ENCODE measurements at places on chromosomes 2 and 18.

- DNase-seq, result no peak
- no peak overlapping the region for H3K4me3 ChIP-seq
- H3K27me3 ChIP-seq, result no peaks in the 10 kb centered on the region
- no peaks in the 10 kb centered on the region for H3K36me3 ChIP-seq
- peaks cover 12% of the 10 kb centered on the region for H3K4me1 ChIP-seq
These were observed 37.4 kb downstream of the CHN1 start for GRCh38 chr2:174967691-174968260.

- no peak overlapping the region for H3K4me3 ChIP-seq
- H3K4me1 ChIP-seq, result peaks cover 4% of the 10 kb centered on the region
- H3K36me3 ChIP-seq, result no peaks in the 10 kb centered on the region
These were observed 137.8 kb upstream of the RND3 start for GRCh38 chr2:150625303-150625702.

DNA sequence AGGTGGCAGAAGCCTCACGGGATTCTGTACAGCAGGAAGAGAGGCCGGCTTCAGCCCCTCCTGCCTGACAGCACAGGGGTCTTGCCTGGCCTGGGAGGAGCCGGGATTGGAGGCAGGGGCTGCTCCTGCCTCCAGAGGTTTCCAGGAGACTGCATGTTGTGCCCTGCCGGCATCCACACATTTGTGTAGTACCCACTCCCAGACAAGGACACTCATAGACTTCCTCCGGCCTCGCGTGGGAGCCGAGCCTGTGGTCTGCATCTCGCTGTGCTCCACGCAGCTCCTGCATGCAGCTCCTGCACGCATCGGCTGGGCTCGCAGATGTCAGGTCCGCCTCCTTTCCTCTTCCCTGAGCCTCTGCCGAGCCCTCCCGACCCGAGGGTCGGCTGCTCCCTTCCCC, 34.7 kb downstream of the TPO start:
- H3K27me3 ChIP-seq, result peaks cover 8% of the 10 kb centered on the region
- no peak overlapping the region for H3K27ac ChIP-seq
- no peaks in the 10 kb centered on the region for H3K36me3 ChIP-seq
- no peak overlapping the region for H3K4me3 ChIP-seq
- peaks cover 4% of the 10 kb centered on the region for H3K4me1 ChIP-seq

DNA sequence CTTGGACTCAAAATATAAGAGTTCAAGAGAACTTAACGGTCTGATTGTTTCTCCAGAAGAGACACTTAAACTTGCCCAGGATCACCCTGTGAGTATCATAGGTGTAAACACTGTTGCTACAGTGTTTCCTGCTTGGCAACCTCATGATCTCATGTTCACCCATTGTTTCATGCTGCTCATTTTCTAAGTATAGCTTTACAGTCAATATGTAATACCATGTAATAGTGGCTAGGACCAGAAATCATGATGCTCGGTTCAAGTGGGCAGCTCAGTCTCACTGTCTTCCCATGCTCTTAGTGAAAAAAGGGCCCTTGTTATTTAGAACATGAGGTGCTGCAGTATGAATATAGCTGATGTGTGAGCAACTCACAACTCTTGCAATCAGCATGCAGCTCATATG, 157.5 kb downstream of the CERS6 start:
- no peak overlapping the region for H3K27ac ChIP-seq
- H3K4me3 ChIP-seq, result no peak overlapping the region
- no peaks in the 10 kb centered on the region for H3K4me1 ChIP-seq
- no peaks in the 10 kb centered on the region for H3K27me3 ChIP-seq

- no peaks in the 10 kb centered on the region for H3K36me3 ChIP-seq
- H3K27me3 ChIP-seq, result no peaks in the 10 kb centered on the region
- no peak overlapping the region for H3K27ac ChIP-seq
- DNase-seq, result no peak
These were observed 94.9 kb downstream of the TWIST2 start for GRCh38 chr2:238942726-238943300.

- H3K4me1 ChIP-seq, result no peaks in the 10 kb centered on the region
- H3K36me3 ChIP-seq, result no peaks in the 10 kb centered on the region
- no peaks in the 10 kb centered on the region for H3K27me3 ChIP-seq
- DNase-seq, result no peak
These were observed 272.4 kb upstream of the DPP10 start for GRCh38 chr2:114170070-114170469.

GRCh38 chr2:219446101-219446504, 11.5 kb downstream of the SPEG start:
- H3K27me3 ChIP-seq, result peaks cover 4% of the 10 kb centered on the region
- no peak overlapping the region for H3K4me3 ChIP-seq
- H3K36me3 ChIP-seq, result no peaks in the 10 kb centered on the region
- H3K27ac ChIP-seq, result no peak overlapping the region

Data from Panc1 (cell line).